NCI-H1105 treated with DMSO at 0.1 percent for 48 hours (cell line): ENCODE measurements at places on chromosomes 6 and 20.

DNA sequence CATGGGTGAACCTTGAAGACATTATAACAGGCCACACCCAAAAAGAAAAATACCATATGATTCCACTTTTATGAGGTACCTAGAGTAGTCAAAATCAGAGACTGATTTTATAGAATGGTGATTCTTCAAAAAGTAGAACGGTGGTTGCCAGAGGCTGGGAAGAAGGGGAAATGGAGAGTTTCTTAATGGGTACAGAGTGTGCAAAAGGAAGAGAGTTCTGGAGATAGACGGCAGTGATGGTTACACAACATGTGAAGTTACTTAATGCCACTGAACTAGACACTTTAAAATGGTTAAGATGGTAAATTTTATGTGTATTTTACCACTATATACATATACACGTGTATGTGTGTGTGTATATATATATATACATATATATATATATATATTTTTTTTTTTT is 80.8 kb downstream of the PRND start:
- DNase-seq: no peak

DNA sequence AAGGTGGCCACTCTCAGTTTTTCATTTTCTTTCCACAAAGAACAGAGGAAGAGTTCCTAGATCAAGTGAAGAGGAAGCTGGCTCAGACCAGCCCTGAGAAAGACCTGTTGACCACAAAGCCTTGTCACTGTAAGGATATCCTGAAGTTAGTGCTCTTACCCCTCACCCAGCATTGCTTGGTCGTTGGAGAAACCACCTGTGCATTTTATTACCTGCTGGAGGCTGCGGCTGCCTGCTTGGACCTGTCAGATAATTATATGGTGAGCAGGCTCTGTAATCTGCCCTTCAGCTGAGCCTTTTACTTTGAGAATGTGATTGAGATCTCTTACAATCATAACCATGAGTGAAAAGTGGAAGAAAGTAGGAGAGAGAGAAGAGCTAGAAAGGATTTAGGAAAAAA is 21.9 kb downstream of the TREML1 start:
- peak; percentile 94 for DNase-seq

DNA sequence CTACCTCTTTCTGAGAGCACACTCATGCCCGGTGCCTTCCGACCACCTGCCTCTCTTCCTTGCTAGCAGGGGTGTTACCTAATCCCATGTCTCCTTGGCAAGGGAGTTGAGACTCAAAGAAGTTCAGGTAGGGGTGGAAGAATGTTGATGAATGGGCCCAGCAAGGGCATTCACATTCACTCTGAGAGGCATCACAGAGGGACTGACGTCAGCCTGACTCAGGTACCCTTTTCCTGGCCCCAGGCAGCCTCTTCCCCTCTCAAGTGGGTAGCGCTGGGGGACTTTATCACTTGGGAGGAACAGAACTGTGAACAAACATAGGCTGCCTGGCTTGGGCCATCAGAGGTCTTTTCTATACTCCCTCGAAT is 35.3 kb downstream of the HM13 start:
- DNase-seq: no peak

GRCh38 chr6:33344701-33345697 is 27.5 kb upstream of the ZBTB22 start:
- peak; percentile 74 for DNase-seq

DNA sequence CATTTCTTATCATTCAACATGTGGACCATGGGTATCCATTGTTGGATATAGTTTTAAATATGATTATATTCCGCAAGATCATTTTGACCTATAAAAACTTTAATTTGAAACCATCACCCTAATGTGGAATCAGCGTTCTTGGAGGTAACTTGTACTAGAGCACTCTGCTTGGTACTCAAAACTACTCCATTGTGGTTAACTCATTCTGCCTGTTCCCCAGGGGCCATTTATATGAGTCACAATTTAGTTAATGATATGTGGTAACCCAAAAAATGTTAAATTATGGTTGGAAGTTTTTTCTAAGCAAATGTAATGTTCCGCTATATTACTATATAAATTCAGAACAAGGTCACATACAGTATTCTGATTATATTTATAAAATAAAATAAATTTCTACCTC is 109.3 kb downstream of the TRDN start:
- DNase-seq: no peak

GRCh38 chr6:55774286-55775028 is 100.9 kb downstream of the BMP5 start:
- DNase-seq: no peak

DNA sequence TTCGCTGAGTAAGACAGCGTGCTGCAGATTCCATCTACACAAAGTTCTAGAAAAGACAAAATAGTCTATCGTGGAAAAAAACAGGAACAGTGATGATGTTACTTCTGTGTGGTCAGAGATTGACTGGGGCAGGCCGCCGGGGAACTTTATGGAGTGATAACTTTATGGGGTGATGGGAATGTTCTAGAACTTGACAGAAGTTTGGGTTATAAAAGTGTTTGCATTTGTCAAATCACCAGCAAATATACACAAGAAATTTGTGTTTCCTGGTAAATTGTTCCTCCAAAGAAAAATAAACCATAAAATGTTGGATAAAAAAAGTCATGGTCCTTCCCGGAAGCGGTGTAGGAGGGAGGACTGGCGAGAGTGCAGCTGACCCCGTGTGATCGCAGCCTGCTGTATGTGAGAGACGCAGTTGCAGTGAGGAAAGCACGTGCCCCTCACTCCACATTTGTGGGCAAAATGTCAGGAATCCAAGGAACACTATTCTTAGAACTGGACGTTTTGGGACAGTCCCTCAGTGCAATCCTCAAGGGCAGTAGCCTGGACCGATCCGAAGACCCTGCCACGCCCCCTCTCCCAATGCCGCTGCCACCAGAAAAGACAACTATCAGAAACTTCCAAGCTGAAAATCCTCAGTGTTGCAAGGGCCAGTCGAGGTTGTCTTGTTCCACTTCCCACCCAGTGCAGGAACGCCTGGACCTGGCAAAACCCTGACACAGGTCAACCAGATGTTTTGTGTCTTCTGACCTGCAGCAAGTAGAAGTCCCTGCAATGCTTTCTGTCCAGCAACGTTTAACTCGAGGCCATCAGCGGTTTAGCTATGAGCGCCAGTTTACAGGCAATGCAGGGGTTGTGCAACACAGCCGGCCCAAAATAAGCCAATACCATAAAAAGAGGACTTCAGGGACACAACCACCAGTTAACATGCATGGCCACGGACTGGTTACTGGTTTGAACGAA is 80.5 kb upstream of the QKI start:
- no peak for DNase-seq

DNA sequence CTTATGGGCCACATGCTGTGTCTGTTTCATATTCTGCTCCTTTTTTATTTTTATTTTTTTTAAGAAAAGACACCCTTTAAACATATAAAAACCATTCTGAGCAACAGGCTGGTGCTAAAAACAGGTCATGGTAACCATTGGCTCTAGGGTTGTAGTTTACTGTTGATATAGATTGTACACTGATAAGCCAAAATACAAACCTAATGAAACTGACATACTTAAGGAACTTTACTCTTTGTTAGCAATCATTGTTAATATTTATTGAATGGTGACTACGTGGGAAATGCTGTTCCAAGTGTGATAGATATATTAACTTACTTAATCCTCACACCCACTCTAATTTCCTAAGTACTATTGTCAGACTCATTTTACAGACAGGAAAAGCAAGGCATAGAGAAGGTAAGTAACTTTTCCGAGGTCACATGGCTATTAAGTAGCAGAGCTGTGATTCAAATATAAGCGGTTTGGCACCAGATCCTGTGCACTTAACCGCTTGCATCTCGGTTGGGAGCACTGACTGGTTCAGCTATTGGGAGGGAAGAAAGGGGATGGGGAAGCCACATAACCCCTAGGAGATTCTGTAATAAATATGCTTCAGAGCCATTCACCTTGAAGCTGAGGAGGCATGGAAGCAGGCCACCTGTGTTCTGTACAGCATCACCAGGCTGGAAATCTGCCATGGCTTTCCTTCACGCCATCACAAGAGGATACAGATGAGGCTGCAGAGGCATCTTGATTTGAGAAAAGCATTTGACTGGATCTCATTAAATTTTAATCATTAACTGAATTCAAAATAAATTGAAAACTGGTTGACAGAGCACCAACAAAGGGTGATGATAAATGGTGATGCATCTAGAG is 4.9 kb downstream of the TRAF3IP2 start:
- DNase-seq: no peak

DNA sequence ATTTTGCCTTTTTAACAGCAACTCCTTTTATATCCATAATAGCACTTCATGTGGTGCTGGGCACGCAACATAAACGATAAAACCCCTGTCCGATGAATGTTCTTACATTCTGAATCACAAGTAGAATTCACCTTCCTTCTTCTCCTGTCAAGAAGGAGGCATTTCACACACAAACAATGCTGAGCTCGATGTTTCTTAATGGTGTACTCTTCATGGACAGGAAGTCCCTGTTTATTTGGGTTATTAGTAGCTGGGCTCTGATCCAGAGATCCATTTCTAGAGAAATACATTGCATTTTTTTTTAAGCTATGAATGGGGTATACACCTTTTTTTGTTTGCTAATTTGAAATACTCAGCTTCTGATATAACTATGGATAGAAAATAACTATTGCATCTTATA is 82.4 kb downstream of the PPP1R3G start:
- DNase-seq: peak; percentile 48

GRCh38 chr6:163577404-163577803 is 162.9 kb downstream of the QKI start:
- peak; percentile 66 for DNase-seq

DNA sequence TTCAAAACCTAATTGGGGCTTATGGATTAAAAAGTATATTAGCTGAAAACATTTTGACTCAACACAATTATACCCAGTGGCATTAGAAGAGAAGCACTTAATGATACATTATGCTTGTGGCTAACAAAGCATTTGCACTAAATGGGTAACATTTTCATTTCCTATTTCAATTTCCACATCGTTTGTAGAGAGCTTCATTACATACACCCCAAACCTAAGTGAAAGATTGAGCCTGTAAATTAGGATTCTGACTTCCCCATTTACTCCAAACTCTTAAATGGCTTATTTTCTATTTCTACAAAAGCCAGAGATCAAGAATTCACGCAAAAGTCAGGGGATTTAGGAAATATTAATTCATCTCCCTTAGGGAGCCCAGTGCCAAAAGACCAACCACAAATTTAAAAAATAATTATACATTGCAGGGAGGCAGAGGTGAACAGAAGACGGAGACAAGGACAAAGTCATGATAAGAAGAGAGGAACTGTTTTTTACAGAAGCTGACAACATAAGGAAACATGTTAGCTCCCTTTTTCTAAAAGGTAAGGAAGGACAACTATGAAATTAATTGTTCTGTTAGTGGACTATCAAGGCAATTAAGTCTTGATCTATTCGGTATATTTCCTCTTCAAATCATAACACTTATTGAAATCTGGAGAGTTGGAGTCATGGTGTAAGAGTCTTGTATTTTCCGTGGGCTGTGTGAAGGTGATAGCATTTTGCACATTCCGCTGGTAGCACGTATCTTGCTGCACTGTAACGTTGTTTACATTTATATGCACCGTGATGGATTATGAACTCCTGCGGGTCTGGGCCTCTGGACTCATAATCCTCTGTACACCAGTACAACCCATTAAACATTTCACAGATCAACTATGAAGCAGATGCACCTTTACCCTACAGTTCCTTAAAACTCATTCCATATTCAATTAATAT is 24.8 kb upstream of the EZR start:
- no peak for DNase-seq

DNA sequence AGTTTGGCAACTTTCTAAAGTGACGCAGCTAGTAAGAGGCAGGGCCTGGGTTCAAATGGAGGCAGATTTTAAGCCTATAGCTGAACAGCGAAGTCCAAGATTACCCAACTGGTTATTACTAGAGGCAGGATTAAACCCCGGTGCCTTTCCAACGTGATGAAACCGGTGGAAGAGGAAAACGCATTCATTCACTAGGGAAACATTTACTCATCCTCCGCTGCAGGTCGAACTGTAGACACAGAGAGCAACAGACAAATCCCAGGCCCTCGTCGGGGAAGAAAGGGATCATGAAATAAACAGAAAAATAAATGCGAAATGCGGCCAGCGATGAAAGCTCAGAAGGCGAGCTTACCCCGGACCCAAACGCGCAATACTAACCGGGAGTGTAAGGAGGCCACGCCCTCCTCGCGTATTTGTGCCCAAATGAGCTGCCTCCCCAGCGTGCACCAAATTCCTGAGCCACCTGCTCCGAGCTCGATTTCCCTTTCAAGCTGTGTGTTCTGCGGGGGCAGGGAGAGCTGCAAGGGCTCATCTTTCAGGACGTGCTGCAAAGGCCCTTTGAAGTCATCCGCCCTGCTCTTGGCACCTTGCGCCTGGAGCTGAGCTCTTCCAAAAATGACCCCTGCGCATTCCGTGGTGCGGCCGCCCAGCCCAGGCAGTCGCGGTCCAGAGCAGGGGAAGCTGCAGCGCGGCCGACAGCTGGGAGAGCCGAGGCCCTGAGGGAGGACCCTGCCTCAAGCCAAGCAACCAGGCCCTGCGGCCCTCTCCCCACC is 46.9 kb downstream of the PDYN start:
- DNase-seq: peak; percentile 18

- no peak for DNase-seq
Measured at GRCh38 chr20:46144432-46145025, 26.4 kb downstream of the CD40 start.

GRCh38 chr20:18613553-18613952 is 25.7 kb downstream of the DTD1 start:
- no peak for DNase-seq

- peak; percentile 35 for DNase-seq
Measured at GRCh38 chr6:84227044-84227433, 404 bp downstream of the CEP162 start.

GRCh38 chr6:43929511-43929910 is 159.5 kb downstream of the VEGFA start:
- DNase-seq: no peak

GRCh38 chr6:2307799-2308198 is 62.4 kb upstream of the GMDS start:
- no peak for DNase-seq

- DNase-seq: no peak
Measured at GRCh38 chr6:97097068-97098047, 172.8 kb downstream of the KLHL32 start.

DNA sequence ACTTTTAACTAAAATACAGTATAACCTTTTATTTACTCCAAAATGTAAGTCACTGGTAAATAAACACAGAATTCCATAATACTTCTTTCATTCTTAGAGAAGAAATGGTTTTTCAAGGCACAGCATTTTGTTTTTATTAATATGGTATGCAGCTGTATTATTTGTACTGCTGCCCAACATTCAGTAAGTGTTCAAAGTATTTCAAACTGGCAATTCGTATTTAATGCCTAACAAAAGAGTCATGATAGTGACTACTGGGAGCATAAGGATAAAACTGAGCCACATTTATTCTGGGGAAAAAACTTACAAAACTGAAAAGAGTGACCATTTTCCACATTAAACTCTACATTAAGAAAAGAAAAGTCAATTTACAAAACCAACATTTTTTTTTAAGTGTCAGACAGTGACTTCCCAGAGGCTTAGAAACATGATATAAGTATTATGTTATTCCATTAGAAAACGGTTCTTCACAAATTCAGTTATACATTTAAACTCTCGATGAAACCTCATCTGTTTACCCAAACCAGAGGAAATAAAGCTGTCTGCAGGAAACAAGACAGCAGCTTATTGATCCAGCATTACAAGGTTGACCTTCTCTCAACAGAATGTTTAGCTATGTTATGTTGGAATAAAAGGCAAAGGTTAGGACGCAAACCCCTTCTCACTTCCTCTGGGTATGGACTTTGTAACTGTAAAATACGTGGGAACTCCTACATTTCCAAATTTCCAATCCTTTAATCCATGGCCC is 24.3 kb downstream of the EPB41L2 start:
- no peak for DNase-seq
